ENCODE measurements at places on chromosomes 13 and 19. TPM values are rescaled to one million over a fixed set of nuclear protein-coding genes. Genes with fewer than 3 reads are reported as not detected.
A peak's percentile ranks its signal among the peaks of the same experiment; 100 is the strongest.

Gene GDF15
- 1.9 TPM for total RNA-seq

Gene PGPEP1
- total RNA-seq: 17.4 TPM

Gene ZNF536
- total RNA-seq: 0.09 TPM

Gene PEAK3
- total RNA-seq: 9.1 TPM

Gene B3GNT8
- 5.8 TPM for total RNA-seq

Gene CDX2
- not detected for total RNA-seq

DNA sequence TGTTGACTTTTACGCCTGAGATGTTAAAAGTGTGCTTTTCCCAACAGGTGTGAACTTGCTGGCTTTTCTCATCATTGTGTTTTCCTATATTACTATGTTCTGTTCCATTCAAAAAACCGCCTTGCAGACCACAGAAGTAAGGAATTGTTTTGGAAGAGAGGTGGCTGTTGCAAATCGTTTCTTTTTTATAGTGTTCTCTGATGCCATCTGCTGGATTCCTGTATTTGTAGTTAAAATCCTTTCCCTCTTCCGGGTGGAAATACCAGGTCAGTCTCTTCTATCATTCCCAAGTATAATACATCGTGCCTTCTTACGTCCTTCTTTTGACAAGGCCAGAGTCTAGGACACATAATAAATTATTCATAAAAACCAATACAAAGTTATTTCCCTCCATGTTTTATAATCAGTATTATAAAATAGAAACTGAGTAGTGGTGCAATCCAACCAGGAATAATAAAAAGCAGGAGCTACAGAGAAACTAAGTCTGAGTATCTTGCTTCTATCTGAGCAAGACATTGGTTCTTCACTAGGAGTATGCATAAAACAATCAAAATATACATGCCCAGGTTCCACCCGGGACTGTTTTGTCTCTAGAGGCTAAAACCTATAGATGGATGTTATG lies 57.9 kb downstream of the RXFP2 start:
- DNase-seq: no peak

- DNase-seq: no peak
Observed at GRCh38 chr13:66506979-66507378, 723.2 kb downstream of the PCDH9 start.

DNA sequence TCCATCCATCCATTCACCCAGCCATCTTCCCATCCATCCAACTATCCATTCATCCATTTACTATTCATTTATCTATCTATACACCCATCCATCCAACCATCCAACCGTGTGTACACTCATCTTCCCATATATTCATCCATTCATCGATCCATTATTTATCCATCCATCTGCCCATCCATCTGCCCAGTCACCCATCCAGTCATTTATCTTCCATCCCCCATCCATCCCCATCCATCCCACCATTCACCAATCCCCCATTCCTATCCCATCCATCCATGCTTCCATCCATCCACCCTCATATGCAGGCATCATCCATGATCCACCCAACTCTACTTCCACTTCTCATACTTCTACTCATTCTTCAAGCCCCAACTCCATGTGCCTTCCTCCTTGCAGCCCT lies 14.0 kb upstream of the HOMER3 start:
- no peak for DNase-seq

- no peak for DNase-seq
Observed at GRCh38 chr19:28500296-28500695, 712.7 kb downstream of the UQCRFS1 start.

DNA sequence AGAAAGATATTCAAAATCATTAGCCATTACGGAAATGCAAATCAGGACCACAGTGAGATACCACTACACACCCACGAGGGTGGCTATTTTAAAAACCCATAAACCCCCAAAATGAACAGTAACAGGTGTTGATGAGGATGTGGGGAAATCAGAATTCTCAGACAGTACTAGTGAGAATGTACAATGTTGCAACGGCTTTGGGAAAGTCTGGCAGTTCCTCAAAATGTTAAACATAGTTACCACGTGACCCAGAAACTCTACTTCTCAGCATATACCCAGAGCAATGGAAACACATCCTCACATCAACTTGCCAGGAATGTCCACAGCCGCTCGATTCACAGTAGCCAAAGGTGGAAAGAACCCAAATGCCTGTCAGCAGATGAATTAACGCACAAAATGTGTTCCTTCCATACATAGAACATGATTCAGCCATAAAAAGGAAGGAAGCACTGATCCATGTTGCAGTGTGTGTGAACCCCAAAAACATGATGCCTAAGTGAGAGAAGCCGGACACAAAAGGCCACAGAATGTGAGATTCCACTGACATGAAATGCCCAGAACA lies 7.0 kb downstream of the PLVAP start:
- DNase-seq: no peak

DNA sequence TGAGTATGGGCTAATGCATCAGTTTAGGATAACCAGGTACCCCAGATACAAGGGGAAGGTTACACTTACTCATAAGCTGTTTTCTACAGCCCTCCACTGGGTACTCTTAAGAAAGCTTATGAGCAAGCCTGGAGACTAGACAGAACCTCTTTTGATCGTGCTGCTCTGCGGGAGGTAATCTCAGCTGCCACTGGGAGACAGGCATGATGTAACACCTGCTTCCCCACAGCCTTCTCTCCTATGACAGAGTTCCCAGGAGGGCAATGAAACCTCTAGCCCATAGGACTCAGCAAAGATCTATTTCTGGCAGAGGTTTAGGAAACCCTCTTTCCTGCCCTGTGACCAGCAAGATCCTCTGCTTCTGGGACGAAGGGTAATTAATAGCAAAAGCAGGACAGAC lies 65.6 kb downstream of the WASF3 start:
- no peak for DNase-seq

- no peak for DNase-seq
Observed at GRCh38 chr19:7559102-7559501, 23.6 kb downstream of the PNPLA6 start.

GRCh38 chr19:7265963-7266362 lies 28.3 kb downstream of the INSR start:
- no peak for DNase-seq

DNA sequence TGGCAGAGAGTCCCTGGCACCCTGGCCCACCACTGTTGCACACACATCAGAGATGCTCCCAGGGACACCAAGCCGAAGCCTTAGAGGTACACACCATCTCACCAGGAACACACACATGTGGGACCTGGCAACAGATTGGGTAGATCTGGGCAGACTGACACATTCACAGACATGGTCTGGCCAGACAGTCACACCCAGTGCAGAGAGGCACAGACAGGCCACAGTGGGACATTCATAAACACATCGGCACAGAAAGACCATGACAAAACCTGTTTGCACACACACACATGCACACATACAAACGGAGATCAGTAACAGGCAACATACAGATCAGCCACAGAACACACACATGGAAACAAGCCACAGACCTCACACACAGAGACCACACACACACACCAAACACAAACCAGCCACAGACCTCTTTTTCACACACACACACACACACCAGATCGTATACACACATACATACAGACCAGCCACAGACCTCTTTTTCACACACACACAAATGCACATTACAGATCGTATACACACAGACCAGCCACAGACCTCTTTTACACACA lies 6.3 kb upstream of the JUNB start:
- no peak for DNase-seq

DNA sequence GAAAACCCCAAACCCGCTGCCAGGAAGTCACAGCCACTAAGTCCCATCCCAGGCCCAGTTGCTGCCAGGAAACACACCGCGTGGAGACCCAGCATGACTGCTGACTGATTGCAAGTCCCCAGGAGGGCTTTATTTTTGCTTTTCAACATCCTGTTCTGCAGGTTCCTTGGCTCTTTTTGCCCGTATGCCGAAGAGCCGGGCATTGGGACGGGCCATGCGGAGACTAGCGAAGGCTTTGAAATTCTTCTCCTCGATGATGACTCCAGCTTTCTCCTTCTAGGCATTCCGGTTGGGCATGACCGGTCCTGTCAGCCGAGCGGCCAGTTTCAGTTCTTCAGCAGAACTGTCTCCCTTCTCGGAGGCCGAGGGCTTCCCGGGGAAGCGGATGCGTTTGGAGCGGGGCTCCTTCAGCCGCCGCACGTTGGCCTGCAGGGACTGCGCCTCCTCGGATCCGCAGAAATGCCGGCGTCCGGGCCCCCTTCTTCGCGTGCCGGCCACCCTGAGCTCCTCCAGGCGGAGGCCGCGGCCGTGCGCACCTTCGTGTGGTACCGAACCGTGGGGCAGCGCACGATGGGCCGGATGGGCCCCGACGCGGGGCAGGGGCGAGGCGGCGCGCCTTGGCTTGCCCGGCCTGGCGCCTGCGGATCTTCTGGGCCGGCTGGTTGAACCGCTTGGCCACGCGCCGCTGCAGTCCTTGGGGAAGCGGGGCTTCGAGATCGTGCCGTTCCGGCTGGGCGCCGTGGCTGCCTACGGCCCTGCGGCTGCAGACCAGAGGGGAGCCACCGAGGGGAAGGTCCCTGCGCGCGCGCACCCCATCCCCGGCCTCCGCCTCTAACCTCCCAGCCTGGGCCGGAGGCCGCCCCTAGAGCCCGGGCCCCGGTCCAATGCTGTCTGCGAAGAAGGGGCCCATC lies 15.2 kb downstream of the ZSCAN5C start:
- no peak for DNase-seq

- DNase-seq: no peak
Observed at GRCh38 chr13:113631341-113632095, 26.5 kb downstream of the ATP4B start.

GRCh38 chr19:13181747-13182388 lies 31.7 kb downstream of the IER2 start:
- no peak for DNase-seq

- DNase-seq: no peak
Observed at GRCh38 chr19:21101521-21102242, 19.7 kb downstream of the ZNF714 start.

DNA sequence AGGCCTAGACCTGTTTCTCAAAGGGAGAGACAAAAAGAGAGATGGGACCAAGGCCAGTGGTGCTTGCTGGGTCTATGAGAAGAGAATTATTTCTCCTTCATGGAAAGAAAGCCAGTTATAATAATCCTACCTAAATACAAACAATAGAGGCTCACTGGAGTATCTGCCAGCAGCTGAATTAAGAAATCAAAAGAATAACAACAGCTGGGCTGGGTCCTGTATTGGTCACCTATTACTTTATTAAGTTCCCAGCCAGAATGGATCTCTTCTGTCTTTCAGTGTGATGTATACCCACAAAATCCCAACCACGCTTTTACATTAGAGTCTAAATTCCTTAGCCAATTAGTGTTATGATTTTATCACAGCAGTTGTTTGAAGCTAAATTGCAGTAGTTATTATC lies 297.8 kb upstream of the DACH1 start:
- no peak for DNase-seq

DNA sequence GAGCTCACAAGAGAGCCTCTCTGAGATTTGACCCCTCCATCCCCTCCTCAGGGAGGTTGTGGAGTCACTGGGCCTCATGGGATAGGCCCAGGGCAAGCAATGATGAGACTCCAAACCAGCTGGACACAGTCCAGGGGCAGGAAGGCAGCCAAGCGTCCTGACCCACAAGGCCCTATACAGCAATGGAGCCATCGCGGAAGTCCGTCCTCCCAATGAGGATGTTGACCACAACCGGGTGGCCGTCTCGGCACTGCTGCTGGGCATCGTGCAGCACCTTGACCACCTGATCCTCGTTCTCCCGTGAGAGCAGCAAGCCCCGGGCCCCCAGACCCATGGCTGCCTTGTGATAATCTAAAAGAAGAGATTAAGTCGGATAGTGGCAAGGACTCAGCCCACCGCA lies 7.9 kb downstream of the SYDE1 start:
- peak; percentile 44 for DNase-seq

DNA sequence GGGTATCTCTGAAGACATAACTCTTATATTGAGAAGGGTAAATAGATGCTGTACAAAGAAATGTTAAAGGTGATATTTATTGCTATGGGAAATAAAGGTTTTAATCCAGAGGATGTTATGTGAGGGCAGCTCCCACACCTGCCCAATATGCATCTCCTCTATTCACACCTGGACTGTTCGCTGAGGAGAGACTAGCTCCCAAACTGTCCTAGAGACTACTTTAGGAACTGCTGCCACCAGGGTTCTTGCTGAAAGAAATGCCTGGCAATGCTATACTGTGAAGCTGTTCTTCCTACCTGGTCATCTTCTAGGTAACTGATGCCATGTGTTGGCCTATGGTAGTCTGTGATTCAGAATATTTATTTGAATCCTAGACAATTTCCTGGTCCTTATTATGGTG lies 1421.5 kb upstream of the SPRY2 start:
- no peak for DNase-seq

DNA sequence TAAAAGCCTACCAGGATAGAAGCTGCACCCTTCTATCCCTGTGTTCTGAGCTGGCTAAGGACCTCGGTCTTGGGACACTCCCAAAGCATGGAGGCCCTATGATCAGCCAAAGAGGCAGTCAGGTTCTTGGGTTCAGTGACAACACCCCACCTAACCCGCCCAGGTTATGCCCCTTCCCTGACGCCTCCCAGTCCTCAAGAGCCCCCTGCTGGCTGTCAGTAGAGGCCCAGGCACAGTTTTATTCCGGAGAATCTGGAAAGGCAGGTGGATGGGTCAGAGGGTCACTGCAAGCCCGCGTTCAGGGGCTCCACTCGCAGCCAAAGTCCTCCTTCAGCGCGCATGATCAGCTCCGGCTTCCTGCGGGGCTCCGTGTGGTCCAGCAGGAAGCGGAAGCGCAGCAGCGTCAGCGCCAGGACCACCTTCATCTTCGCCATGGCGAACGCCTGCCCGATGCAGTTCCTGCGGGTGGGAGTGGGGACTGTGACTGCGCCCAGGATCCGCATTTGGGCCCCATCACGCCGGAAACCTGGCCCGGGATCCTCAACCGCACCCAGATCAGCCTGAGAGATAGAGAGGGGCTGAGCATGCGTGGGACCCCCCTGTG lies 22.3 kb downstream of the OR10H3 start:
- DNase-seq: no peak

DNA sequence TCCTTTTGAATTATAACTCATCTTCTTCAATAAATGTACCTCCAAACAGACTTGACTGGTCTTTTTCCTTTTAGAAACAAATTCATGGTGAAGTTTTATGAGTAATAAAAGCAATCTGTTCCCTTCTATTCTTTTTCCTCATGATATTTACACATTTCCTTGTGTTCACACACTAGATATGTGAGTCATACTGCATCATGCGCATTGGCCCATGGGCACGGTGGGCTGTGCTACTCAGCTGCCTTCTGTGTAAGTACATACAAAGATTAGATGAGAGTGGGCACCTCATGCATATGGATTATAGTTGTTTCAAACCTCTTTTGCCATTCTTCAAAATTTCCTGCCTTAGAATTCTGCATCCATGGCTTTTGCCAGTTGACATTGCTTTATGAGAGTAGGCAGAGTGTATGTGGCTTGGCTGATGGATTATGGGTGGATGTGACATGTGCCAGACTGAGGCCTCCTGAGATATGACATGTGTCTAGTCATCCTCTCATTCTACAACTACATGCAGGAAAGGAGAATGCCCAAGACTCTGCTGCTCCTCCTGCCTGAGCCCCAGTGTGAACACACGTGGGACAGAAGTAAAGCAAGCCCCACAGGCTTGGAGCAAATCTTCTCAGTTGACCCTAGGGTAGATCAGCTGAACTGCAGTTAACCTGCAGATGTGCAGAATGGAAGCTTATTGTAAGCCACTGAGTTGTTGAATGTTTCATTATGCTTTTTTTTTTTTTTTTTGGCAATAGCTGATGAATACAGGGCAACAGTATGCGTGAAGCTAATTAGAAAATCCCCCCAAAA lies 109.9 kb downstream of the RBM26 start:
- no peak for DNase-seq

Measured in omental fat pad (tissue), 4 donors.